Fibroblast of lung (primary cell): ENCODE measurements at places on chromosomes 2 and 18. TPM values are rescaled to one million over a fixed set of nuclear protein-coding genes. Genes with fewer than 3 reads are reported as not detected.
A peak's percentile ranks its signal among the peaks of the same experiment; 100 is the strongest.

The SPP2 gene
- not detected in 2 replicates for total RNA-seq

DNA sequence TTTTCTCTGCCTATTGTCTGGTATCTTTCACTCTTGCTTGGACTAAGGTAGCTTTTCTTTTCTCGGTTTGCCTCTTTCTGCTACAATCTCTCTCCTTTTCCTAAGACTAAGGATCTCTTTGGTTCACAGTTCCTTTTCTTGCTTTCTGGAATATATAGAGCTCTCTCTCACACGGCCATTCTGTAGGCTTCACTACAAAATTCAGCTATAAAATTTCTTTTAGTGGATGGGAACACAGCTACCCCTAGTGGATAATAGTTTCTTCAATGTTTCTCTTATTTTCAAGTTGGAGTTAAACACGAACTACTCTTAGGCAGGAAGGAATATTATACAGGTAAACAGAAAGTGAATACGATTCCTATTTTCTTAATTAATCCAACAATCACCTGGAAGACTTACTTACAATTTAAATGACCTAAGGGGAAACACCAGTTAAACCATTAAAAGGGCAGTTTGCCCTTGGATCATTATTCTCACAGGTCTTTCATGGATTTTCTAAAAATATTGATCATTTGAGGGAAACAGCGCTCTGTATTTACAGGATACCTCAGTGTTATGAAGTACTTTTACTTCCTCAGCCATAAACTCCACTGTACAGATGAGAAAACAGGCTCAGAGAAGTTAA, 140.5 kb downstream of the LRP2 start:
- DNase-seq, result peak; percentile 5

DNA sequence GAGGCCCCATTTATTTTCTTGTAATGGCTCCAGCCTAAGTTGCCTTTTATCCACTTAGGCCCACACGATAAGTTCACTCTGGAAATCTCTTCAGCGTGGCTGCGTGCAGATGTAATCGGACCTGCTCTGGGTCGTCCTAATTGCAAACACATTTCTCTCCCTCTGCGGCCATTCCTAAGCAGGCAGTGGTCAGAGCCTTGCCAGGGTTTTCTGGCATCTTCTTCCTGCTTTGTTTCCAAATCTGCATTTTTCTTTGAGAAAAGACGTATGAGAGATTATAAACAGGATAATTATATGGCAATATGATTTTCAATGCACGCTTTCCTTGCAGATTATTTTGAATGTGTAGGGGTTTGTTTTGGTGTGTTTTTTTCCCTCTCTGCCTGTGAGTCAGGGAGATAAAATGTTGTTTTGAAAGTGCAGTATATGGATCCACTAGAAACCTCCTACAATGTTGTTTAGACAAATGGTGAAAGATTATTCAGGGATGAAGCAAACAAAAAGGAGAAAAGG, 239.4 kb upstream of the TANK start:
- DNase-seq, result peak; percentile 92

GRCh38 chr2:40859617-40860016, 407.7 kb upstream of the SLC8A1 start:
- DNase-seq, result no peak

- DNase-seq, result no peak
These were observed 60.6 kb downstream of the IRS1 start for GRCh38 chr2:226738821-226739544.

DNA sequence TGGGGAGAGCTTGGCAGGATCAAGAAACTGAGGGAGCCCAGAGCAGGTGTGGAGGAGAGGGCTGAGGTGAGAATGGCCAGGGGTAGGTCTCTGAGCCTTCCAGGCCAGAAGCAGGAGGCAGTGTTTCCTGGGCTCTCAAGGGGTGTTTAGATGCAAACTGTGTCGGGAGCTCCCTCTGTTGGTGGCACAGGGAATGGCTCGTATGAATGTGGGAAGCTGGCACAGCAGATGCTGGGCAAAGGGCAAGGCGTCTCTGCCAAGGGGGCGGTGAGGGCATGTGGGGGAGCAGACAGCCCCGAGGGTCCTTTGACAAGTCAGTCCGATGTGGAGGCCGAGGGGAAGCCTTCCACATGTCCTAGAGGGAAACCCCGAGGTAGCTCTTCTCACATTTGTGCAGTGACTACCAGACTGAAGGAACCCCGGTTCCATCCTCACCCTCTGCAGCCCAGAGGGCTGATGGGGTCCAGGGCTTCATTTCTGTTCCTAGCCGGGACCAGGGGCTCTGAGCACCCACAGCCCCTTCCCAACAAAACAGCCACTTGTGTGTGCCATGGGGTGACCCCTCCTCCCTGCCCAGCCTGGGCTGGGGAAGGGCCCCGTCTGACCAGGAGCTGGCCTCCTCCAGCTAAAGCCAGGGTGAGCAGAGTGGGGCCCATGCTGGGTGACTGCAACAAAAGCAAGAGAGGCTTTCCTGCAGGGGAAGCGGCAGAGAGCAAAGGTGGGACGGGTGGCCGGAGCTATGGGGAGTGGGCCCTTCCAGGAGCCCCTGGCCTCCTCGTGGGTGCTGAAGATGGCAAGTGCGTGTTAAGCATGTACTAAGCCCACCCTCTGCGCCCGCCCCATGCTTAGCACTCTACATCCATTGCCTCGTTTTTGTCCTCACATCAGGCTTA, 103.4 kb downstream of the SEPTIN10 start:
- DNase-seq, result peak; percentile 81

The NT5C1B gene
- total RNA-seq, result not detected in 2 replicates

- no peak for DNase-seq
These were observed 59.2 kb upstream of the IGFBP2 start for GRCh38 chr2:216574046-216574445.

- no peak for DNase-seq
These were observed 73.4 kb downstream of the RAPH1 start for GRCh38 chr2:203461746-203462145.

- no peak for DNase-seq
These were observed 34.4 kb downstream of the ITGA6 start for GRCh38 chr2:172461591-172462372.

DNA sequence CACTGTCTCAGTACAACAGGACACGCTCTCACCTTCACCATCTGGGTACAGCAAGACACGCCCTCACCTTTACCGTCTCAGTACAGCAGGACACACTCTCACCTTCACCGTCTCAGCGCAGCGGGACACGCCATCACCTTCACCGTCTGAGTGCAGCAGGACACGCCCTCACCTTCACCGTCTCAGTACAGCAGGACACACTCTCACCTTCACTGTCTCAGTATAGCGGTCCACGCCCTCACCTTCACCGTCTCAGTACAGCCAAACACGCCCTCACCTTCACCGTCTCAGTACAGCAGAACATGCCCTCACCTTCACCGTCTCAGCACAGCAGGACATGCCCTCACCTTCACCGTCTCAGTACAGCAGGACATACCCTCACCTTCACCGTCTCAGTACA, 109.9 kb upstream of the CTDP1 start:
- no peak for DNase-seq

- DNase-seq, result no peak
These were observed 63.9 kb downstream of the SMIM21 start for GRCh38 chr18:75363446-75364225.

- no peak for DNase-seq
These were observed 605.2 kb upstream of the SYT4 start for GRCh38 chr18:43882358-43883055.

DNA sequence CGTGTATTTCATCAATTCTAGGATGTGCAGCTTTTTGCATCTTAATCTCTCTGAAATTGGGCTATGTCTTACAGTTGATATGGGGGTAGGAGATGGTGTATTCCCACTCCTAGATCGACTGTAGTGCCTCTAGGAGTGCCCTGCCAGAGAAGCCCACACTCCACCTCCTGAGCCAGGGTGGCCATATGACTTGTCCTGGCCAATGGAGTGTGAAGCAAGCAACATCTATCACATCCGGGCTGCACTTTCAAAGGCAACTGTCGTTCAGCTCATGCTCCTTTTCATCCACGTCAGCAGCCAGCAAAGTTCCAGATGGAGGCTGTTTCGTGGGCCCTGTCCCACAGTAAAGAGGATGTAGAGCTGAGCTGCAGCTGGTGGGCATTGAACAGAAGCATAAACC, 149.4 kb upstream of the SLC1A4 start:
- DNase-seq, result peak; percentile 24

GRCh38 chr2:237062585-237062984, 23.1 kb upstream of the COPS8 start:
- DNase-seq, result peak; percentile 43

GRCh38 chr2:68839260-68839833, 31.9 kb downstream of the BMP10 start:
- DNase-seq, result no peak

The ONECUT2 gene
- under 0.01 TPM in 2 replicates for total RNA-seq

- no peak for DNase-seq
These were observed 25.7 kb downstream of the STEAP3 start for GRCh38 chr2:119249311-119249710.

GRCh38 chr2:81195774-81196382, 891.3 kb upstream of the LRRTM1 start:
- no peak for DNase-seq

The DNMT3A gene
- 16.9 and 19.7 TPM in 2 replicates for total RNA-seq

DNA sequence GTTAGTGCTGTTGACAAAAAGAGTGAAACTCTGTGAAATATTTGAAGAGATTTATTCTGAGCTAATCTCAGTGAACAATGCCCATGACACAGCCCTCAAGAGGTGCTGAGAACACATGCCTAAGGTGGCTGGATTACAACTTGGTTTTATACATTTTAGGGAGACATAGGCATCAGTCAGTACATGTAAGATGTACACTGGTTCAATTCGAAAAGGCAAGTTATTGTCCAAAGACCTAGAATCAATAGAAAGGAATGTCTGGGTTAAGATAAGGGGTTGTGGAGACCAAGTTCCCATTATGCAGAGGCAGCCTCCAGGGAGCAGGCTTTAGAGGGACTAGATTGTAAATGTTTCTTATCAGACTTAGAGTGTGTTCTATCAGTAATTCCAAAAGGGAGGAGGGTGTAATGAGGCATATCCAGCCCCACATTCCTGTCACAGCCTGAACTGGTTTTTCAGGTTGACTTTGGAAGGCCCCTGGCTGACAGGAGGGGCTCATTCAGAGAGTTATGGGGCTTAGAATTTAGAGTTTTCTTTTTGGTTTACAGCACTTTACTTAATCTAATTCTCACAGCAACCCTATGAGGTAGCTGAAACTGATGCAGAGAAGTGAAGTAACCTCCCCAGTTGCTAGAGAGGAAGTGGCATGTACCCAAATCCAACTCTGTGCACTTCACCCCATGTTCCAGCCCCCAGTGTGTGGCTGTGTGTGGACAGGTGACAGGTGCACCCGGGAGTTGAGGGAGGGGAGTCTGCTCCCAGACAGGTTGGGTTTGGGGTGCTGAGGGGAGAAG, 28.3 kb upstream of the ASAP2 start:
- DNase-seq, result peak; percentile 56

GRCh38 chr18:61808286-61808685, 84.5 kb downstream of the RNF152 start:
- no peak for DNase-seq

DNA sequence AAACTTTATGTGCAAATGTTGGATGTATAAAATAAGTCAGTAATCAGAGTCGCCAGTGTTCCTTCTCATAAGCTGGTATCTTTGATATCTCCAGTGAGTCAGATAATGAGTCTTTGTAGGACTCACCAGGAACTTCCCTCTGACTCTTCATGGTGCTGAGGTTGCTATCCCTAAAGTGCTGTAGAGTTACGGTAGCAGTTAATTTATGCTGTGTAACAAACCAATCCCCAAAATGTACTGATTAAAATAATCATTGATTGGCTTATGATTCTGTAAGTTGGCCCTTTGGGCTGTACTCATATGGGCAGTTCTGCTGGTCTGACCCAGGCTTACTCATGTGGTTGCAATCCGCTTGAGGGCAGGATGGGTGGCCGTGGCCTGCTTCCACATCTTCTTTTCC, 43.8 kb downstream of the MAIP1 start:
- DNase-seq, result no peak

The DOCK10 gene
- total RNA-seq, result 11.8 and 26.3 TPM in 2 replicates

The CD207 gene
- not detected in 2 replicates for total RNA-seq

The DSC3 gene
- under 0.01 and 0.17 TPM in 2 replicates for total RNA-seq

The STARD7 gene
- total RNA-seq, result 71.7 and 121 TPM in 2 replicates

DNA sequence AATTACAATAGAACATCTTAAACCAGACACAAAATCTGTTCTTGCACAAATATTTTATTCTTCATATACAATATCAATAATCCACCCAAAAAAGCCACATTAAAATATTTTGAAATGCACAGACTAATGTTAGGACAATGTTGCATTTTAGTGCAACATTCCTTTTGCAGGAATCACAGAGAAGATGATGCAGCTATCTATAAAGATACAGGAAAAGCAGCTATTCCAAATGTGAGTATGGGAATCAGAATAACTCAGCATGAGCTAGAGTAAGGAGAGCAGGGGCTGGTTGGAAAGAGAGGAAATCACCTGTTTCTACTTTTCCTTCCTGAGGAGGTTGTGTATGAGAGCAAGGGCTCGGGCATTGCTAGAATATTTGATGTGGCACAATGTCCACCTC, 4.8 kb downstream of the C2orf66 start:
- no peak for DNase-seq

DNA sequence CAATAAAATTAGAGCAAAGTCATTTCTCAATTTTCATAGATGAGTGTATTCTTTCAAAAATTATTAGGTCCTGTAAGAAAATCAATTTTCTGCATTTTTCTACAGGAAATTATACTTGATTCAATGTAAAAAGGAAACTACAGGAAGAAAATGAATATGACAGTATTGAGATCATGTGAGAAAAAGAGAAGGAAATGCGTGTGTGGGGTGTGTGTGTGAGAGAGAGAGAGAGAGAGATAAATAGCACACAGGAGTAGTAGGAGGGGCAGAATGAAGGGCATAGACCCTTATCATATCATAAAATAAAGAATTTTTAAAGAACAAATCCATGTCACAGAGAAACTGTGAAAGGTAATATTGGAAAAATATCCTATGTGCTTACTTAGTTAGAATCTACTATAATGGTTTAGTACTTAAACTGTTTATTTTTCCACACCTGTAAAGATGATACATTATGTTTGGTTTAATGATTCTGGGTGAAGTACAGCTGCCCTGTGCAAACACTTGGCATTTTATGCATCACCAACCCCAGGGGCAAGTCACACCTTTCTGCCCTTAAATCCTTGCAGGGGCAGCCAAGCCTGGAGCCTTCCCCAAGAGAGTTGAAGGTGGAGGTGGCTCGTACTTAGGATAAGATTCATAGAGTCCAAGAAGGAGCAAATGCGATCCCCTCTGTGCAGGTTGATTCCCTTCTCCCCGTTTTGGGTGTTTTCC, 276.4 kb downstream of the TGIF1 start:
- no peak for DNase-seq

GRCh38 chr2:239727776-239728600, 297.2 kb downstream of the NDUFA10 start:
- no peak for DNase-seq

The PCARE gene
- total RNA-seq, result under 0.01 TPM in 1 of 2 replicates, not detected in the other

GRCh38 chr2:47152803-47153202, 2.3 kb downstream of the STPG4 start:
- no peak for DNase-seq

- no peak for DNase-seq
These were observed 135.1 kb downstream of the ZNF516 start for GRCh38 chr18:76359909-76360308.
